Upper lobe of right lung (tissue), 1 donor: ENCODE measurements at places on chromosomes 7 and 10. TPM values are rescaled to one million over a fixed set of nuclear protein-coding genes. Genes with fewer than 3 reads are reported as not detected.
A peak's percentile ranks its signal among the peaks of the same experiment; 100 is the strongest.

- DNase-seq, result no peak
Measured at GRCh38 chr7:101746314-101746713, 71.1 kb upstream of the CUX1 start.

DNA sequence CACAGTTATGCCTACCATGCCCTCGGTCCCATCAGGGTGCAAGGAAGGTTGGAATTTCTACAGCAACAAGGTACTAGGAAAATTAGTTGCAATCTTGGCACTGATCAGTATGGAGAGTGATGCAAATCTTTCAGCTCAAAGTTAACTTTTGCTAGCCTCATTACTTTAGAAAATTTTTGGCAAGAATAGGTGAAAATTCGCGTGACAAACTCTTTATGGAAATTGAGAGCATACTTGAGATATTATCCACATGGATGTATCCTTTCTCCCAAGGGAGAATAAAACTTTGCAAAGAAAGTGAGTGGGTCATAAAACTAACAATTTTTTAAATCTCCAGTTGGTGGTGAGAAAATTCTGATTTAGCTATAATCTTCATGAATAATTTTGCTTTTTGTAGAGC lies 71.1 kb upstream of the SLC39A12 start:
- no peak for DNase-seq

DNA sequence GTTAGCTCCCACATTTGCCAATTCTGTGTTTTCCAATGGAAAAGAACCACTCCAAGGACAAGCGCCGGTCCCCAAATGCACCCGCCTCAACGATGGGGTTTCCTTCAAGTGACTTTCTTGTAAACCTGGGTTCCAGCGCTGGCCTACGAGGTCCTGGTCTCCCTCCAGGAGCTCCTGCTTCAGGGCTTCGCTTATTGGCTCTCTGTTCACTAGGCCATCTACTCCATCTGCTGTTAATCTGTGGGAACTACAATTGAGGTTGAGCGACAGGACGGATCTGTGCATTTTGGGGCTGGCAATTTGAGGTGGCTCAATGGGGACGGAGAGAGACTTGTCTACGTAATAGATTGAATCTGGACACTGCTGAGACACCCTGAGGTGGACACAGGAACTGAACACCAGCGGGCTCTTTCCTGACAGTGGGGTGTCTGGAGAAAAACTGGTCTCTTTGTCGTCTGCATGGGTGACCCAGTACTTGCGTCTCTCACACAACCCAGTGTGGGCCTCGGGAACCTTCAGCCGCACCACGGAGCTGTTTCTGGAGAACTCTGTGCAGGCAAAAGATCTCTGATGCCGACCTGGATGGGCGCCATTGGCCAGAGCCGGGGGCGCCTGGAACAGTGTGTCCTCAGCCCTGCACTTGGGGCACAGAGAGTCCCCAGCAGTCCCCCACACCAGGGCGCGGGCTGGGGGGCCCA lies 115.9 kb upstream of the ADAM12 start:
- no peak for DNase-seq

- peak; percentile 66 for DNase-seq
Measured at GRCh38 chr7:159035571-159036073, 109.0 kb downstream of the VIPR2 start.

The RHOBTB1 gene
- total RNA-seq, result 14.5 TPM

The TUBAL3 gene
- total RNA-seq, result not detected

The CCL24 gene
- total RNA-seq, result 4.8 TPM
